ENCODE measurements at places on chromosomes 16 and 17. TPM values are rescaled to one million over a fixed set of nuclear protein-coding genes. Genes with fewer than 3 reads are reported as not detected.

The GSG1L gene
- not detected for polyA plus RNA-seq

The TEFM gene
- polyA plus RNA-seq: 12.7 TPM

- peak; percentile 39 for DNase-seq
Measured at GRCh38 chr16:50627419-50627818, 53.7 kb downstream of the SNX20 start.

GRCh38 chr16:2955779-2956578, 8.1 kb upstream of the KREMEN2 start:
- DNase-seq: no peak

- DNase-seq: no peak
Measured at GRCh38 chr17:391850-392249, 39.2 kb upstream of the RPH3AL start.

The CNGB1 gene
- polyA plus RNA-seq: not detected

GRCh38 chr17:34547453-34548063, 31.8 kb upstream of the TMEM132E start:
- DNase-seq: no peak

The C17orf100 gene
- polyA plus RNA-seq: 0.99 TPM
